ENCODE measurements at places on chromosomes 3 and 15. TPM values are rescaled to one million over a fixed set of nuclear protein-coding genes. Genes with fewer than 3 reads are reported as not detected.

- DNase-seq, result no peak
Observed at GRCh38 chr3:190378240-190378891, 9.6 kb upstream of the CLDN16 start.

DNA sequence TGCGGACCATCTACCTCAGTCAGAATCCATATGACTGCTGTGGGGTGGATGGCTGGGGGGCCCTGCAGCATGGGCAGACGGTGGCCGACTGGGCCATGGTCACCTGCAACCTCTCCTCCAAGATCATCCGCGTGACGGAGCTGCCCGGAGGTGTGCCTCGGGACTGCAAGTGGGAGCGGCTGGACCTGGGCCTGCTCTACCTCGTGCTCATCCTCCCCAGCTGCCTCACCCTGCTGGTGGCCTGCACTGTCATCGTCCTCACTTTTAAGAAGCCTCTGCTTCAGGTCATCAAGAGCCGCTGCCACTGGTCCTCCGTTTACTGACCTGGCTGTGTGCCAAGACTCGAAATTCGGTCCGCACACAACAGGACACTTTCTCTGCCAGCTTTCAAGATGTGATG lies 21.9 kb downstream of the NRROS start:
- no peak for DNase-seq

DNA sequence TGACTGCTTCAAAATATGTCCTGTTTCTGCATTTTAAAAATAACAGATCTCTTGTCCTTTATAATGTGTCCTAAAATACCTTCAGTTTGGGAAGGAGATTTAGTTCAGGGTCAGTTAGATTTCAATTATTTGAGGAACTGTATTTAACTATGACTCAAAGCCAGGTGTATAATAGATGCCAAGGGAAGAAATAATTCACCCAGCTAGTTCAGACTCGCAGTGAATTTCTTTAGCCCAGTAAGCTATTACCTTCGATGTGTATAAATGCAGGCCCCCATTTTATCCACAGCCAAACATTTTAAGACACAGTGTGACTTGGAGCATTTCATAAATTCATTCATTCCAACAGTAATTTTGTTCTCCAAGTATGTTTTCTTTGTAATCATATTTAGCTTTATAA lies 458.0 kb downstream of the ZNF385D start:
- no peak for DNase-seq

GRCh38 chr3:60240492-60240891 lies 1010.8 kb downstream of the FHIT start:
- DNase-seq, result no peak

DNA sequence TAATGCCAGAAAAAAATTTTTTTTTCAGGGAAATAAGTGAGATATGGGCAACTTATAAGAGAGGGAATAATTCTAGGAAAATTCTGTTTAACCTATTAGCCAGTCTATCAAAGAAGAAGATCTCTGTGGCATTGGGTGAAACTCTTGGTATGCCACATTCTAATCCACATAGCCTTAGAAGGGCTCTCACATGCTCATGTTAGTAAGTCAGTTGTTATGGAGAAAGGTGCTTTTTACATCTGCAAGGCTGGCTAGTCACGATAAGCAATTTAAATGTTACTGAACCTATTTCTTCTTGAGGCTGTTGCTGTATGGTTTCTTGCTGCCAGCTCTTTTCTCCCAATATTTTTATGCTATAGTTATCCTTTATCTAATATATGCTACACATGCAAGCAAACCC lies 89.9 kb upstream of the MAGI1 start:
- no peak for DNase-seq

DNA sequence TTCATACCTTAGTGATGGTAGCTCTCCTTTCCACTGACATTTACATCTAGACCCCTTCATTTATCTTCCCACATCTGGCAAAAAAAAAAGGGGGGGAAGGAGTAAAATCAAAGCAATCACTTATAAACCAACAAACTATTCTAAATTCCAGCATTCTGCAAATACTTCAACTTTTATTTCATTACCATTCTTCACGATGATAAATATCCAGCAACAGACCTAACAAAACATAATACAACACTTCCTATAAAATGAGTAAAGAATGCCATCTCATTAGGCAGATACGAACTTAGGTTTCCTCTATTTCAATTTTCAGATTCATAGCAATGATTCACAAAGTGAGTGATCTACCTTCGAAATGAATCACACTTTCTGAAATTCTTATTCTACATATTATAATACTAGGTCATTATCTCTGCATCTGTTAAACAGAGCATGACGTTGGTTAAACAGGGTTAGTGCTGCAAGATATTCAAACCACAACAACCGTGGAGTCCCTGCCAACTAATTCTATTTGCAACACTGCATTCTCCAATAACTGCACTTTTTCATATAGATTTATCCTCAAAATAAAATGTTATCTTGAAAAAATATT lies at the start of gene LRRFIP2:
LRRFIP2 (minus strand) TSS at position 51 of the 595 bp plus-strand sequence. CDS start 25,599 bp downstream, outside the sequence.
- no peak for DNase-seq

HESX1 gene
- 2.4 TPM for total RNA-seq

GRCh38 chr15:87619161-87619960 lies 637.2 kb downstream of the NTRK3 start:
- no peak for DNase-seq

AGBL1 gene
- total RNA-seq, result not detected

- DNase-seq, result no peak
Observed at GRCh38 chr15:59885832-59886231, 118.3 kb upstream of the FOXB1 start.

DNA sequence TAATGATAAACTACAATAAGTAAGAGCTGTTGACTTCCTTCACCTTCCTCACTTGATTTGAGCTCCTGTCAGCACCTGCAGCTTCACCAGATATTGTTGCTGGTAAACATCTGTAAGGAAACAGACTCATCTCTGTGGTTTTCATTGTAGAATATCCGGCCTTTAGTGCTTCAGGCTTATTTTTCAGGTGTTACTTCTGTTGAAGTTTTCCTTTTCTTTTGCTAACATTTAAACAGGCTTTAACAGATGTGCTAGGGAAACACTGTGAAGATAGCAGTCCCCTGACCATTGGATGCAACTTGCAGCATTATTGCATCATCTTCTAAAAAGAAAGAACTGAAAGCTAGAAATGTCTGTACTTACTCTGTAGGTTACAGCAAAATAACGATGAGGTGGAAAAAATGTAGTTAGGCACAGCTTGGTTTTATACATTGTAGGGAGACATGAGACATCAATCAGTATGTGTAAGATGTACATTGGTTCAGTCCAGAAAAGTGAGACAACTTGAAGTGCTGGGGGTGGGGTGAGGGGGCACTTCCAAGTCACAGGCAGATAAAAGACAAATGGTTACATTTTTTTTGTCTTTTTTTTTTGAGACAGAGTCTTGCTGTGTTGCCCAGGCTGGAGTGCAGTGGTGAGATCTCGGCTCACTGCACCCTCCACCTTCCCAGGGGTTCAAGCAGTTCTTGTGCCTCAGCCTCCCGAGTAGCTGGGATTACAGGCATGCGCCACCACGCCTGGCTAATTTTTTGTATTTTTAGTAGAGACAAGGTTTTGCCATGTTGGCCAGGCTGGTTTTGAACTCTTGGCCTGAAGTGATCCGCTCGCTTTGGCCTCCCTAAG lies 10.2 kb downstream of the EDEM1 start:
- DNase-seq, result no peak

DNA sequence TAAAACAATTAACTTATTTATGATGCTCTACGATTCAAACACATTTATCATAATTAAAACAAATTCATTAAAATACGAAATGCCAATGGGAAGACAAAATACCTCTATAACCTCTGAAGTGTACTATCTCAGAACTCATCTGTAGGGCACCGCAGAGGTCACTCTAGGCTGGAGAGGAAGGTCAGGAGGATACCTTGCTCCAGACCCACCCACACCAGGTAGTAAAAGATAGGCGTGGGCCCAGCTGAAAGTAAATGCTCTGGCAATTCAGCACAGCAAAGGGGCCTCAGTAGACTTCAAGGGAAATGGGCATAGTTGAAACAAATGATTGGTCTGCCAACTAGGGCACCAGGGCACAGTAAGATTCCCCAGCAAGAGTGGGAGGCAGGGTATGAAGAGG lies 26.0 kb upstream of the SPPL2A start:
- no peak for DNase-seq

GRCh38 chr3:172647080-172647479 lies 63.8 kb downstream of the NCEH1 start:
- no peak for DNase-seq

GRCh38 chr3:37132334-37132733 lies 42.0 kb downstream of the LRRFIP2 start:
- DNase-seq, result no peak

LSM3 gene
- 9.6 TPM for total RNA-seq

GRCh38 chr3:42638339-42638842 lies 15.1 kb upstream of the ZBTB47 start:
- DNase-seq, result no peak

GRCh38 chr3:177571944-177572315 lies 374.6 kb upstream of the TBL1XR1 start:
- no peak for DNase-seq

- no peak for DNase-seq
Observed at GRCh38 chr3:97658668-97659285, 105.8 kb upstream of the ARL6 start.

GRCh38 chr3:188350961-188351360 lies 197.0 kb downstream of the LPP start:
- DNase-seq, result no peak

GRCh38 chr3:13011573-13012220 lies 61.5 kb downstream of the IQSEC1 start:
- no peak for DNase-seq

DNA sequence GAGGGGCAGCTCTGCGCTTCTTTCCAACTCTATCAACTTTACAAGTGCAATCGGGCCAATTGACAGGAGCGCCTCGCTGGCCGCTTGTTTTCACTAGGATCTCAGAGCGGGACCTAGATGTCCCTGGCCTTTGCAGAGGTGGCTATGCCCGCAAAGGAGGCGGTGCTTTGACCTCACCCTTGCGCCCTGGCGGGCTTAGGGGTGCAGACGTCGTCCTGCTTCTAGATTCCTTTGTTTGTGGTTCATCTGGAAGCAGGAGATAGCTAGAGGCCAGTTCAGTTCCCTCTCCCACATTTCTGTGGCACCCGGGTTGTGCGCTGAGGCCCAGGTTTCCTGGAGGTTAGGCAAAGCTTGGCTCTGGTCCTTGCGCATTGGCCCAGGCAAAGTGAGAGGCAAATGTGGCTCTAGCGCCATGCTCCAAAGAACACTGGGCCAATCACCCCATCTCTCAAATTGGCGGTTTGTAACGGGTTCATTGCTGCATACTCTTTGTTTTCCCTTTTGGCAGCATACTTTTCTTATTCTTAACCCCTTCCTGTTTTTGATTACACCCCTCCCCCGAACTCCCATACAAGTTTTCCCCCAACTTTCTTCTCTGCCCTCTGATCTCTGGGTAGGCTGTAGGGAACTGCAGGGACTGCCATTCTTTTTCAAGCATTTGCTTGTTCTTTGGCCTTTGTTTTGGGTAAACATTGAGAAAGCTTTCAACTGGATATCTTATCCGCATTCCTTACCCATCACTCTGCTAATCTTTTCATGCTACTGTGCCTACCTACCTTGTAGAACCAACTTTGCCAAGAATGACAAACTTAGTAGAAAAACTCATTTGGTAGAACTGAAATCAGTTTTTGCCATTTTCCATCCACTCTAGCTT lies 1.4 kb downstream of the PPM1L start:
- no peak for DNase-seq

TRPM1 gene
- total RNA-seq, result not detected

DNA sequence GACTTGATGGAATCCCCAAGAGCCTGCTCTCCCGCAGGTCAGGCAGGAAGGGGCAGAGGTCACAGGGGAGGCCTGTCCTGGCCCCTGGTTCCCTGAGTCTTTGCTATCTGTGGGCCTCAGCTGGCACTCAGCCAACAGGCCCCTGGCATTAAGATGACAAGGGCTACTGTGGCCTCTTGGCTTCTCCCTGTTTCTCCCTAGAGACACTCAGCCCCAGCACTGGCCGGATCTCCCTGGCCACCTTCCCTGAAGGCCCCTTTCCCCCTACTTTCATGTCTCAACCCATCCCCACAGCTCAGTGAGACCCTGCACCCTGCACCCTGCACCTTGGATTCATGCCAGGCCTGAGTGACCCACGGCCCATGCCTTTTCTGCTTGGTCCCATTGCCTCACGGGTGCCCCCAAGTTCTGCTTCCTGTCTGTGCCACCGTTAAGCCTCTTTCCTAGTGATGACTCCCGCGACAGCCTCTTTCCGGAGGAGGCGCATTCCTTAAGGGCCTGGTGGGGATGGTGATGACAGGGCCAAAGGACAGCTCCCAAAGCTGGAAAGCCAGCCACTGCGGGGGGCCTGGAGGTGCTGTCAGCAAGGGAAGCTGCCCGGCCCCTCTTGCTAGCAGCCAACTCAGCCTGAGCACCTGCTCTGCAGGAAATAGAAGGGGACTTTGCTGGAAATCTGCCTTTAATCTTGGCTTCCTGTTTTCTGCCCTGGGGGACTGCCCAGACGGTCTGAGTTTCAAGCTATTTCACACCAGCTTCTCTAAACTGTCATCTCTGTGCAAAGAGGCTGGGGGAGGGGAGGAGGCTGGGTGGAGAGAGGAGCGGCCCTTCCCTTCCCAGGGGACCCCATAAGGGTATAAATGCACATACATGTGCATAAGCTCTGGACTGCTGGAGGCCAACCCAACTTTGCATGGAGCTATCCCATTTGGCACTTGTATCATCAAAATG lies 4.8 kb upstream of the CSK start:
- DNase-seq, result no peak

DNA sequence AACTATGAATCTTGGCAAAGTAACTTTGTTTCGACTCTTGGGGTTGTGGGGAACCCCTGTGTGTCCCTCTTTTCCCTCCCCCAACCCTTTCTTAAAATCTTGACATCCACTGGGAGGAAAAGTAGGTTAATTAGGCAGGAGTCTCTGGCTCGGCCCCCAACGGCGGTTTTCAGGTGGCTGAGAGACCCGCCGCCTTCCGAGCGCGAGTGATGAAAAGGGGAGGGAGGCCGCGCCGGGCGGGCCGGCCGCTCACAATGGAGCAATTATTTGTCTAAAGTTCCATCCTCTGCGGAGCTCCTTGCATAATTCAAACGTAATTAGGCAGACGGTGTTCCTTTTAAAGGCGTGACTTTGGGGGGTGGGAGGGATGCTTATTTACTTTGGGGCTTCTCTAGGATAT lies 51.7 kb downstream of the ZIC4 start:
- no peak for DNase-seq

UBP1 gene
- 81.5 TPM for total RNA-seq

SLC28A2 gene
- total RNA-seq, result not detected

DNA sequence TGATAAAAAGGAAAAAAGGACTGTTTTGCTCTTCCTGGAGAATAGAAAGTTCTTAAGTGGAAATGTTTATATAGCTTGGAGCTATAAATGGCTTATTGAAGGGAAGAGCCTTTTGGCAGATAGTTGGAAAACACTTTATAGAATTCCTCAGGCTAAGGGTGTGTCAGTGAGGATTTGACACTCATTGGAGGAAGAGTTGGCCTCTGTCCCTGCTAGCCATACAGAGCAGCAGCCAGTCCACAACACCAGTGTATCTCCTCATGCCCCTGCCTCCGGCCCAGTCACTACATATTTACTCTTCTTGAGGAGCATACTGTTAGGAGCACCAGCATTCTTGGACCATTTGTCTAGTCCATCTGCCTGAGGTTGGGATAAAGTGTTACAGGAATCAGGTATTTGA lies 36.2 kb downstream of the KLHL18 start:
- DNase-seq, result no peak

GRCh38 chr3:167350245-167350862 lies 29.7 kb downstream of the ZBBX start:
- no peak for DNase-seq

All from mesothelial cell of epicardium (in vitro differentiated cells).